Ovary (tissue), 10 donors: ENCODE measurements at places on chromosomes 7 and 10. TPM values are rescaled to one million over a fixed set of nuclear protein-coding genes. Genes with fewer than 3 reads are reported as not detected.

Gene FKBP9
- 126 TPM for total RNA-seq

Gene CALML3
- not detected for total RNA-seq

Gene CALCR
- total RNA-seq, result not detected

Gene IRF5
- 3.7 TPM for total RNA-seq

Gene HILPDA
- 10.2 TPM for total RNA-seq

Gene ZNF680
- 34.1 TPM for total RNA-seq

Gene PIP4K2A
- total RNA-seq, result 23.7 TPM

Gene ABCA13
- 0.20 TPM for total RNA-seq

Gene WNT8B
- total RNA-seq, result not detected

Gene H2AZ2
- 77.1 TPM for total RNA-seq

Gene SEMA3D
- 5.1 TPM for total RNA-seq

Gene SH2D4B
- total RNA-seq, result not detected

Gene ELN
- total RNA-seq, result 20.3 TPM

Gene ABCB1
- total RNA-seq, result 22.8 TPM

Gene TWNK
- total RNA-seq, result 2.4 TPM

DNA sequence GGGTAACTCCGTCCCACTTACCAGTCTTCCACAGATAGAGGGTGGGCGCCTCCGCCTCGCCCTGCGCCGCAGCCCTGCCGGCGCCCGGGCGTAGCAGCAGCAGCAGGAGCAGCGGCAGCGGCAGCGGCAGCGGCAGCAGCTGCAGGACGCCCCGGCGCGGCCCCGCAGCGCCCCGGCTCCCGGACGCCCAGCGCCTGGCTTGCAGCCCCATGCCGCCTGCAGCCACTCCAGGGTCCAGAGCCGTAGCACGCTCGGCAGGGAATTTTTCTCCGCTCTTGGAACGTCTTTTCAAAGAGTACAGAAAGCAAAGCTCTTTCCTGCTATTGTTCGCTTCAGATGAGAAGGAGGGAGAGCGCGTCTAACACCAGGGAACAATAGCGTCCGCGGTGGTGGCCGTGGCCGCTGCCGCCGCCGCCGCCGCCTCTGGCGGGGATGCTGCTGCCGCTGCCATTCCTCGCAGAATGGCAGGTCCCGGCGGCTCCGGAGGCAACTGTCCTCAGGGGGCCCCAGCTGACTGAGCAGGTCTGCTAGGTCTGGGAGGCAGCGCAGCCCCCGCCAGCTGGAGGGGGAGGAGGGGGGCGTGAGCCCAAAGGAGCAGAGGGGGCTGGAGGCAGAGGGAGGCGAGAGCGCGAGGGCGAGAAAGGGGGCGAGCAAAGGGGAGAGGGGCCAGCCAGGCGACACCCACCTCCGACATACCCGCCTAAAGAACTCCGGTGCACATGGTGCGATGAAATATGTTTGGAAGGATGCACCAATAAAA lies at the start of gene THSD7A:
Gene THSD7A (minus strand): TSS at position 463 of the 760 bp plus-strand sequence. CDS start 252 bp downstream, at position 211.
- peak; percentile 37 for DNase-seq

DNA sequence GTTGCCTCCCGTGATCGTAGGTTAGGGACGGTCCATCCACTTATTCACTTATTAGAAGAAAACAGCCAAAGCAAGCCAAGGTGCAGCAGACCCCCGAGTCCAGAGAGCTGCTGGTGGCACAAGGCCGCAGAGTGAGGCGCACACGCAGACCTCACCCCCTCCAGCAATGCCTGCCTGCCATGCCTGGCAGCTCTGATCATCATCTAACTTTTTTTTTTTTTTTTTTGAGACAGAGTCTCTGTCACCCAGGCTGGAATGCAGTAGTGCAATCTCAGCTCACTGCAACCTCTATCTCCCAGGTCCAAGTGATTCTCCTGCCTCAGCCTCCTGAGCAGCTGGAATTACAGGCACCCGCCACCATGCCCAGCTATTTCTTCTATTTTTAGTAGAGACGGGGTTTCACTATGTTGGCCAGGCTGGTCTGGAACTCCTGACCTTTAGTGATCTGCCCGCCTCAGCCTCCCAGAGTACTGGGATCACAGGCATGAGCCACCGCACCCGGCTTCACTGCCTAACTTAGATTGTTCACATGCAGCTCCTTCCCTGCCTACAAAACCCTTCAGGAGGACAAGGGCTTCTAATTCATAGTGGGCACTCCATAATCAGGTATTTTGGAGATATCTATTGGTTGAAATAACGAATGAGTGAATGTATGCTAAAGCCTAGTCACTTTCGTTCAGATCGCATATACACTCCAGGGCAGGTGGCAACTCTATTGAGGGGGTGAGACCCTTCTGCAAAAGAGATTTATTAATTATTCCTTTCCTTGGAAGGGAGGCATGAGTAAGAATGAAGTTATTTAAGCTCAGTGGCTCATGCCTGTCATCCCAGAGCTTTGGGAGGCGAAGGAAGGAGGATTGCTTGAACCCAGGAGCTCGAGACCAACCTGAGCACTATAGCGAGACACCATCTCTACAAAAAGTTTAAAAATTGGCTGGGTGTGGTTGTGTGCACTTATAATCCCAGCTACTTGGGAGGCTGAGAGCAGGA lies 15.9 kb downstream of the TRIM56 start:
- no peak for DNase-seq

DNA sequence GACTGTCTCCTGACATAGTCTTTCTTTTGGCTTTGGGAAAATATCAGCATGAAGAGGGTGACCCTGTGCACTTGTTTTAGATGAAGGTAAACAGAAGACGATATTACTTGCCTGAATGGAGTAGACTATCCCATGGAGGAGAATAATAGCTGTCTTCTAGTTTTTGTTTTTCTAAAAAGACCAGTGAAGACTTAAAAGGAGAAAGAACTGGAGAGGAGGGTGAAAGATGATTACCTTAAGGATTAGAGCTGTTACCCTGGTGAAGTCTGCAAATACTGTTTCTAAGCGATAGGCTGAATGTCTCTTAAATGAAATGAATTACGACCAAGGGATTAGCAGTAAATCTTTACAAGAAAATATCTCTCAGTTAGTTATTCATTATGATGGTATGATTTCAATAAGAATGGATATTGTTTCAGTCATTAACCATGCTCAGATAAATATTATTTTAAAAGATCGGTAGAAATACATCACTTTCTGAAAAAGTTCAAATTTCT lies 255.6 kb upstream of the FERD3L start:
- DNase-seq, result no peak

DNA sequence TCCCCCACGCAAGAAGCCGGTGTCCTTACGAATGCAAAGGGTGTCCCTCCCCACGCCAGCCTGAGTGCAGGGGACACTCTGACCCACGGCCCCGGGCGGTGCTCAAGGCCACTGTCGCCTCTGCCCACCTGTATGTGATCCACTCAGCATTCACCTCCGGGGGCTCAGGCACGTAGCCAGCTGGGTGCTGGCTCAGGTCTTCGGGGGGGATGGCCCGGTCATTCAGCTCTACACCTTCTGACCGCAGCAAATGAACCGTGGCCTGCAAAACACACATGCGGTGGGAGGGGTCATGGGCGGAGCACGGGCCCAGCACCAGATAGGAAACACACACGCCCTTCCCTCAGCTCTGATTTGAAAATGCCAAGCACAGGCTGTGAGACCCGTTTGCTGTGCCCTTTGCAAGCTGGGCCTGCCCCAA lies 25.9 kb downstream of the CFAP46 start:
- DNase-seq, result no peak

GRCh38 chr7:54843841-54844355 lies 84.9 kb upstream of the SEC61G start:
- DNase-seq, result no peak

DNA sequence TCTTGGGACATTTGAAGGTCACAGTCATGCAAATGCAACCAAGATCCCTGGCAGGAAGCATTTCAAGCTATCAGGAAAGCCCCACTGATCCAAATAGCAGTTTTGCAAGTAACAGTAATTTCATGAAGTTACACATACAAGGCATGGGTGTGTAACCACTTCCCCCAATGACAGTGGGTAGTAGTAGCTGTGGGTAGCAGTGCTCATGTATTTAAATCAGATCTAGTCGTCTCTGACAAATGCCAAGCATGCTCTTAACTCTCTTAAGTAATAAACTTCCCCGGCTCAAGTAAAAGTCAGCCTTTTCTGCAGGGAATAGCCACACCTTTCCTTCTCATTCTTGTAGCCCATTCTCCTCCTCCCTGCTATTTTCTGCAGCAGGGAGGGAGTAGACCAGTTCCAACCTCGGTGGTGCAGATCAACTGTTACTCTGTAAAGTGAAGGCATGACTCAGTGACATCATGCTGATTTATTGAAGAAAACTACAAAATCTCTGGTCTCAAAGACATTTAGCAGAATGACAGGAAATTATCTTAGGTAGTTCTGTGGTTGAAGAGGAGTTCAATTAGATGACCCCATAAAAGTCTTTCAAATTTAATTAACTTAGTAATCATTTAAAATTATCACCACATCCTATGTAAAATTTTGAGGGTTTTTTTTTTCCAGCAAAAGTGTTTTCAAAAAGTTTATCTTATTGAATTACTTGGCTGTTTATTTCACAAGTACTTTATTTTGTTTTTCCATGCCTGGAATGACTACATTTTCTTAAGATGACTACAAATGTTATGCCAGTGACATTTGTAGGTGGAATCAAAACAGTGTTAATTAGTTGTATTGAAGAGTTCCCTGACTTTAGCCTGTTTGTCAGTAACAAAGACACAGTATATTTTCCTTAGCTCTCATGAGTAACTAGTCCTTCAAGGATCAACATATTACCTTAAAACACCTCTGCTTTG lies 568.3 kb downstream of the INHBA start:
- DNase-seq, result no peak

DNA sequence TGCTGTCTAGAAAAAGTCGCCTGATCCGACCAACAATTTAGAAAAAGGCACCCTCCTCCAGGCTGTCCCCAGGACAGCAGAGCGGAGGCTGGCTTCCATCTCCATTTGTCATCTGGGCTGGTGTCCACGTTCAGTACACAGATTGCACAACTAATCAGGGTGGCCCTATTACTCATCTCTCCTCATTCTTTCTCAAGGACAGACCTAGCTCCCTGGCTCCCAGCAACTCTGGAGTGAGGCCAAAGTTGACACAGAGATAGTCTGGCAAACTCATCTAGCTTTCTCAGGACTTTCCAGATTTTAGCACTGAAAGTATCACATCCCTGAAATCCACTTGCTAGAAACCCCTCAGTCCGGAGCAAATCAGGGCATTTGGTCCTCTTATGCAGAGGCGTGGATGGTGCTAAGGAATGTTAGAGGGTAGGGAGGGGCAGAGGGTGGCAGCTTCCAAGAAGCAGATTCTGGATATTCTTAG lies 75.1 kb downstream of the DNAH11 start:
- peak; percentile 61 for DNase-seq

GRCh38 chr10:34081347-34081743 lies 733.8 kb downstream of the PARD3 start:
- DNase-seq, result no peak

DNA sequence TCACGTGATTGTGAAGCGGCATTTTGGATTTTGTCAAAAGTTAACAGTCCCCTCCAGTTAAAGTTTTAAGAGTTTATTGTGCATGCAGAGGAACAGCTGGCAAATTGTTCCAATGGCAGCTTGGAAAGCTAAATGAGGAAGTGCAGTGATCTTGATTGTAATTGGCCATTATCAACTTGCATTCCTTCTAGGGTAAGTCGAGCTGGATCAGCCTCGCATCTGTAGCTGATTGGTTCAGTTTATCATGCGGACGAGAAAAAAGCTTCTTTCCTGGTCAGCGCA lies 566 bp downstream of the ZNF789 start:
- DNase-seq, result no peak

- no peak for DNase-seq
These were observed 9.4 kb downstream of the NODAL start for GRCh38 chr10:70432101-70432500.

- no peak for DNase-seq
These were observed 246.1 kb downstream of the KLF6 start for GRCh38 chr10:3538656-3539531.

- no peak for DNase-seq
These were observed 861.4 kb downstream of the PCDH15 start for GRCh38 chr10:53939654-53940053.

DNA sequence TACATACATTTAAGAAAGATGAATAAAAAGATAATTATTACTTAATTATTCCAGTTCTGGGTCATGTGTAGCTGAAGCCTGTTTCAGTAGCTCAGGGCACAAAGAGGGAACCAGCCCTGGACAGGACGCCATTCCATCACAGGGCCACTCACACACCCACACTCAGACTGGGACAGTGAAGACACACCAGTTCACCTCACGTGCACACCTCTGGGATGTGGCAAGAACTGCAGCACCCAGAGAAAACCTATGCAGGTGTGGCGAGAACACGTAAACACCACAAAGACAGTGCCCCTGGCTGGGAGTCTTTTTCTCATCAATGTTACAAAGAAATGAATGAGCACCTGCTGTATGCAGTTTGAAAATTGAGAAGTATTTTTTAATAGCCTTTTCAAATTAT lies 1.6 kb upstream of the IDI1 start:
- DNase-seq, result no peak

GRCh38 chr10:26624006-26624405 lies 73.5 kb upstream of the PDSS1 start:
- DNase-seq, result no peak

- DNase-seq, result no peak
These were observed 3.3 kb upstream of the SEPHS1 start for GRCh38 chr10:13351340-13351915.

GRCh38 chr7:101124376-101125056 lies 2.4 kb upstream of the SERPINE1 start:
- DNase-seq, result no peak

- DNase-seq, result no peak
These were observed 31.5 kb upstream of the LHFPL3 start for GRCh38 chr7:104296900-104297299.
